Effector CD8-positive, alpha-beta T cell (primary cell): ENCODE measurements at places on chromosomes 13 and 19.

GRCh38 chr19:44883922-44884321, 7.1 kb upstream of the TOMM40 start:
- DNase-seq, result no peak

- DNase-seq, result no peak
Measured at GRCh38 chr13:22135446-22135845, 464.6 kb downstream of the FGF9 start.

- no peak for DNase-seq
Measured at GRCh38 chr13:39879286-39880035, 224.0 kb downstream of the COG6 start.

GRCh38 chr19:2587001-2587719, 111.2 kb downstream of the GADD45B start:
- DNase-seq, result no peak

DNA sequence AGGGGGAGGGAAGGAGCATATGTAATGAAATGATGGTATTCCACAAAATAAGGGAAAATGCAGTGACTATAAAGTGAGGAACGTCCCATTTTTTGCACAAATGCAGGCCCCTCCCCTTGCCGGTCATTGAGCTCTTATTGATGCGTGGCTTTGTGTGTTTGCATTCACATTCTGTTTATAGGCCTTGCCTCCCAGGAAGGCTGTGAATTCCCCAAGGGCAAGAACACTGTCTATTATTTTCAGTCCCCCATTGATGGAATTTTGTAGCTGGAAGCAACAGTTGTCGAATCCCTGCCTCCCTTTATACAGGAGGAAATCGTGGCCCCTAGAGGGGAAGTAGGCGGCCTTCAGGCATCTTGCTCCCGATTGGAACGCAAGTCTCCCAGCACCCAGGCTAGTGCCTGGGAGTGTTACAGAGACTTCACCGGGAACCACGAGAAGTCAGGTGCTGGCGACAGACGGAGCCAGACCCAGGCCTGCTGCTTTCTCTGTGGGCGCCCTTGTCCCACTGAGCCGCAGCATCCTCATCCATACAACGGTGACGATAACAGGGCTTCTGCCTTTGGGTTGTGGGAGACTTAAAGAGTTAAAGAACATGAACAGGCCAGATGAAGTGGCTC, 6.9 kb downstream of the SBSN start:
- DNase-seq, result no peak

- no peak for DNase-seq
Measured at GRCh38 chr19:42367929-42368328, 22.2 kb downstream of the CNFN start.

GRCh38 chr19:8158411-8159074, 9.2 kb upstream of the FBN3 start:
- DNase-seq, result no peak

DNA sequence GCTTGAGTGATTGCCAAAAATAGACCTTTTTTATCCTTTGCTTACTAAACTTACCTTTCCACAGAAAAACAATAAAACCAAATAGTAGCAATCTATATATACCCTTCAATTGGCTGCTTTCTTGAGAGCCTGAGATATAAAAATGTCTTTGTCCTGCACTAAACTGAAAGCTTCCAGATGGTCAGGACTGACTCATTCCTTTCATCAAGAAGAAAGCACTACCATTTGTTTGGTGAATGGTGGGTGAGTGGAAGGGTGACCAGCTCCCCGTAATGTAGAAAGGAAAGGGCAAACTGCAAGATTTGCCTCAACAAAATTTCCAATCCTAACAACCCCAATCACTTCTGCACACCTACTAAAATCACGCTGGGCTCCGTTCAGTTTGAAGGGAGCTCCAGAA, 67.8 kb downstream of the SACS start:
- no peak for DNase-seq

DNA sequence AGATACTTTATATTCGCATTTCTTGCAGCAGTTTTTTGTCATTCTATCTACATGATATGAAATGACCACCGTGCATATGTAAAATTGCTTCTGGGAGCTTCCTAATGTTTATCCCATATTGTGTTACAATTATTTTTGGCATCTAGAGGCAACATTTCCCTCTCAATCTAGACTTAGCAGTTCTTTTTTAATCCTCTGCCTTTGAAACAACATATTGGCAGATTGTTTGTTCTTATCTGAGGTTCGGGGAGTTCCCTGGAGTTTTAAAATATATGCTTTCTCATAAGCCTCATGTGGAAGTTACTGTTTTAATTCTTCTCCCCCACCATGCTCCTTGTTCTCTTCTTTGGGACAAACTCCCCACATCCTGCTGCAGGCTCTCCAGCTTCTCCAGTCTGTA, 130.1 kb upstream of the SLC10A2 start:
- DNase-seq, result no peak

DNA sequence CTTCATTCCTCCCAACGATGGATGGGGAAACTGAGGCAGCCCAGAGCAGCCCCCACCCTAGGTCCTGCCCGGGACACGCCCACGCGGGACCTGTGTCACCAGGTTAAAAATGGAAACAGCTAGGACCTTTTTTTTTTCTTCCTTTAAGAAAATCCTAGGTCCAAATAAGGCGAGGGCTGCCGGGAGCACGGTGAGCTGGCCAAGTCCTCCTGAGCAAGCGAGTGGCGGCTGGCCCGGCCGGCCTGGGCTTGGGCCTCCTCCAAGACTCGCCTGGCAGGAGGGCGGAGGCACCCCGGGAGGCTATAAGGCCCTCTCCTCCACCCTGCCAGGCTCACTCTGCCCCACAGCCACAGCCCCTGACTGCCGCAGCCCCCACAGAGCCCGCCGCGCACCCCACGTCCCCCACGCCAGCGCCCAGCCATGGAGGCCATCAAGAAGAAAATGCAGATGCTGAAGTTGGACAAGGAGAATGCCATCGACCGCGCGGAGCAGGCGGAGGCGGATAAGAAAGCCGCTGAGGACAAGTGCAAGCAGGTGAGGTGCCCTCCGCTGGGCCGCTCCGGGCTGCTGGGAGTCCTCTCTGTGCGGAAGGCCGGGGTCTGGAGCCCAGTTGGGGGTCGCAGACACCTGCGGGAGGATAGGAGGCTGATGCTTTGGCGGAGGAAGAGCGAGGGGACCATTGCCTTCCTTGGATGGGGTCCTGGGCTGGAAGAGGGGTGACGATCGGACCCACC, 8.9 kb upstream of the TPM4 start:
- no peak for DNase-seq

GRCh38 chr13:72864142-72865011, 82.4 kb downstream of the PIBF1 start:
- DNase-seq, result no peak

GRCh38 chr19:584240-585001, 5.3 kb upstream of the HCN2 start:
- DNase-seq, result peak; percentile 50

- DNase-seq, result no peak
Measured at GRCh38 chr13:48551329-48551728, 18.4 kb upstream of the RCBTB2 start.

- no peak for DNase-seq
Measured at GRCh38 chr19:6113616-6114188, 3.4 kb upstream of the RFX2 start.

GRCh38 chr19:29812881-29813275, 1.1 kb downstream of the CCNE1 start:
- DNase-seq, result no peak

DNA sequence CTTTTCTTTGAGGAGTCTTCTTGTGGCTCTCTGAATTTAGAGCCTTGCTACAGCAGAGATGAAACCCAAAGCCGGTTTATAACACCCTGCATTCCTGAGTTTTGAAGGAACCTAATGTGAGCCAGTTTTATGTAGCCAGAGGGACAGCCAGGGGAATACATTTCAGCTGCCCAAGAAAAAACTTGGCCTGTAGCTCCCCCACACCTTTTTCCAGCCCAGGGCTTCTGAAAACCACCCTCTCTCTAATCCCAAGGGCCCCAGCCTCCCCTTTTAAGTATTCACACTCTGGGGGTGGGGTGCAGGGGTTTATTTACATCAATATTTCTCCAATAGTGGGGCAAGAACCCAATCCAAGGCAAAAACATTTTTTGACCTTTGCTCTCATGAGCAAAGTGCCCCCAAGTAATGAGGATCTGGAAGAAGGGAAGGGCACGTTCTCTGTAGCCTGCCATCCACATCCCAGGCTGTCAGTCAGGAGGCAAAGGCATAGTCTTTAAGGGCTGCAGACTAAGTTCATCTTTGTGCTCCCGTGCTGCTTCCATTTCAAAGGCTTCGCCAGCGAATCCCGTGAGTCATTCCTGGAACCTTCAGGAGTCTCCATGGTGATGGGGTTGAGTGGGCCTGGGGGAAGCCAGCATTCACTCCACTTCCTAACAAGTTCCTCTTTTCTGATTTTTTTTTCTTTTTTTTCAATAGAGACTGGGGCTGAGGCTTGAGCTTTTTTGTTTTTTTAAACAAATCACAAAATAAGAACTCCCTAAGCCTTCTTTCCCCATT, 33.2 kb upstream of the MEDAG start:
- DNase-seq, result no peak

DNA sequence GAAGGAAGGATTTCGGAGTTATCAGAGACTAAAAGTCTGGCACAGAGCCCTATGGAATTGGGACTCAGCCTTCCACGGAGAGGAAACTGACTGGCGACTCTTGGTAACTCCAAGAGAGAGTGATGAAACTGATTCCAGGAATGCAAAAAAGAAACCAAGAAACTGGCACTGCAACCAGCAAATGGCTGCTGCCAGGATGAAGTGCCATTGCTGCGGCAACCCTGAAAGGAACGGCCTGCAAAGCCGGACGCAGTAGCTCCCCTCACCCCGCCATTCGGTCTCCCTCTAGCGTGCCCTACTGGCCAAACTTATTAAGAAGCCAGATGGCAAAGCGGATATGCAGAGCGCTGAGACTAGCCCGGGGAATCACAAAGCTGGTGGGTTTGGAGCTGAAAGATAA, 236.0 kb downstream of the PCDH9 start:
- no peak for DNase-seq

GRCh38 chr13:110944121-110944967, 29.5 kb upstream of the ANKRD10 start:
- no peak for DNase-seq

- no peak for DNase-seq
Measured at GRCh38 chr19:49094505-49095482, 9.5 kb downstream of the SNRNP70 start.

DNA sequence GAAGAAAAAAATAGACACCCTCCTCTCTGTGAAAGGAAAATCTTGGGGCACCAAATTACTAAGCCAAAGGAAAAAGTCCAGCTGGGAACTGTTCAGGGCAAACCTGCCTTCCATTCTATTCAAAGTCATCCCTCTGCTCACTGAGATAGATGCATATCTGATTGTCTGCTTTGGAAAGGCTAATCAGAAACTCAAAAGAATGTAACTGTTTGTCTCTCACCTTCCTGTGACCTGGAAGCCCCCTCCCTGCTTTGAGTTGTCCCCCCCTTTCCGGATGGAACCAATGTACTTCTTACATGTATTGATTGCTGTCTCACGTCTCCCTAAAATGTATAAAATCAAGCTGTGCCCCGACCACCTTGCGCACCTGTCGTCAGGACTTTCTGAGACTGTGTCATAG, 216.0 kb upstream of the SOX1 start:
- no peak for DNase-seq

GRCh38 chr19:56269348-56269747, 3.2 kb upstream of the EDDM13 start:
- DNase-seq, result no peak

DNA sequence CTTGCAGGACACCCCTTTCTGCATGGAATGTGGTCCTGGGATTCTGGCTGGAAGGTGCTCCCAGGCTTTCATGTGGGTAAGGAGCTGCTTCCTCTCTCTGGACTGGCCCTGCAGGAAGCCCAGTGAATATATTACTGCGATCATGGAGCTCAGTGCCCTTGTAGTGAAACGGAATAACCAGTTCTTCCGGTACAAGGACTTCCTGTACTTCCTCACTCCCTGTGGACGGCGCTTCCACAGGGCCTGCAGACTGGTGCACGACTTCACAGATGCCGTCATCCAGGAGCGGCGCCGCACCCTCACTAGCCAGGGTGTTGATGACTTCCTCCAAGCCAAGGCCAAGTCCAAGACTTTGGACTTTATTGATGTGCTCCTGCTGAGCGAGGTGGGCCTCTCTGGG, 8.0 kb downstream of the CYP4F8 start:
- no peak for DNase-seq

DNA sequence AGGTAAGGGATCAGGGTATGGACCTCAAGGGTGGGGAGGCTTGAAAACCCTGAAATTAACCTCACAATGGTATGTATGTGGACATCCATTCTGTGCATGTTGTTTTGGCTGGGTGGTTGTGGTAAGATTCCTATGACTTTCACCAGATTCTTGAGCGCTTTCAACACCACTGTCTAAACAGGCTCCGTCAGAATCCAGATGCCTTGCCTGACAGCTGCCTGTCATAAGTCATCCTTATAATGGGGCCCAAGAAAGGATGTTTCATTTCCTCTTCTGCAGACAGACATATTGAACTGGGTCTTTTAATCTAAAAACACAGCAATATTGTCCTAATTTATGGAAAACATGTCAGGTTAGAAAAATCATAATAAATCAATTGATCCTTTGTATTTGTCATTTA, 41.3 kb downstream of the ALOX5AP start:
- no peak for DNase-seq

GRCh38 chr19:7257148-7258040, 36.8 kb downstream of the INSR start:
- DNase-seq, result no peak

DNA sequence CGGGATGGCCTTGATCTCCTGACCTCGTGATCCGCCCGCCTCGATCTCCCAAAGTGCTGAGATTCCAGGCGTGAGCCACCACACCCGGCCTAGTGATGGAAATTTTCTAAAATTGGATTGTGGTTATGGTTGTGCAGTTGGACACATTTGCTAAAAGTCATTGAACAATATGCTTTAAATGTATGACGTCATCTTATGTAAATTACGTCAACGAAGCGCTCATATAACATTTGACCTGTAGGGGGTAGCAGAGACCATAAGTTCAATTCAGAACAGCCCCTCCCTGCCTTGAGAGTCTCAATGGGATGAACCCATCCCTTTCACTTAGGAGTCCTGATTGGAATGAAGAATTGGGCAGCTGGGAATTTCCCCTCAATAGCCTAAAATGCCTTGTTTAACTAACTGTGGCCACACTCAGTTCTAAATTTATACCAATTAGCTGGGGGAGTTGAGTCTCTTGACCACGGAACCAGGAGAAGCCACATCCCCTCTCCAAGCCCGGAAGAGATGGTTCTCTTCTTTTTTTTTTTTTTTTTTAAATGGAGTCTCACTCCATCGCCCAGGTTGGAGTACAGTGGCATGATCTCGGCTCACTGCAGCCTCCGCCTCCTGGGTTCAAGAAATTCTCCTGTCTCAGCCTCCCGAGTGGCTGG, 15.2 kb upstream of the TLE6 start:
- DNase-seq, result peak; percentile 33
